Endodermal cell (in vitro differentiated cells): ENCODE measurements at places on chromosomes 4 and X.

- peak; percentile 38 for DNase-seq
Measured at GRCh38 chrX:107683124-107683895, 55.0 kb downstream of the PRPS1 start.

GRCh38 chr4:118968005-118968404 is 79.4 kb downstream of the SYNPO2 start:
- peak; percentile 79 for DNase-seq

DNA sequence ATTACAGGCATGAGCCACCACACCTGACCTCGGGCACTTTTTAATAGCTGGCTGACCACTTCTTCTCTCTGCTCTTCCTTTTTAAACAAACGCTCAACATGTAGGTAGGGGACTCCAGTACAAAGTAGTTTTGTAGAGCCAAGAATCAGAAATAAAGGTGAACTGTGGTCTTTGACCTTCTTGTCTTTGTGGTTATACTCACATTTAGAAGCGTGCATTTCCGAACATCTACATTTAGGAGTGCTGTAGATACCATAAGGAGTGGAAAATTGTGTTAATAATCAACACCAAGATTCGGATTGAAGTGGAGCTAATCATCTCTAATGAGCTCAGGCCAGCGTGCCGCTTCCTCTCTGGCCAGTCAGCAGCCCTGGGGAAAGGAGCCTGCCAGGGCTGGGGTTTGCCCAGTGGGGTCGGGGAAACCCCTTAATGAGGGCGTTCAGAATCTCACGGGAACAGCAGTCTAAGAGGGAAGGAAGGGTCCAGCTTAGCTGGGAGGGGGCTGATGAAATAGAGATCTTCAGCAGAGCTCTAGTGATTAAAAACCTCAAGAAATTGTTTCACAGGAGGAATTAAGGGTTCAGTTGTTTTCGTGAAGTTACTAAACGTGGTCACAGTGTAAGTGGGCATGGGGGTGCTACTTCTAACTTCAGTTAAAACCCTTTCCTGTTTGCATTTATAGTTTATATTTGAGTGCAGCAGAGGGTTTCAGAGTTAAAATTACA is 81.2 kb downstream of the GAB1 start:
- DNase-seq: no peak

- DNase-seq: no peak
Measured at GRCh38 chr4:15717086-15717485, 14.2 kb downstream of the BST1 start.

DNA sequence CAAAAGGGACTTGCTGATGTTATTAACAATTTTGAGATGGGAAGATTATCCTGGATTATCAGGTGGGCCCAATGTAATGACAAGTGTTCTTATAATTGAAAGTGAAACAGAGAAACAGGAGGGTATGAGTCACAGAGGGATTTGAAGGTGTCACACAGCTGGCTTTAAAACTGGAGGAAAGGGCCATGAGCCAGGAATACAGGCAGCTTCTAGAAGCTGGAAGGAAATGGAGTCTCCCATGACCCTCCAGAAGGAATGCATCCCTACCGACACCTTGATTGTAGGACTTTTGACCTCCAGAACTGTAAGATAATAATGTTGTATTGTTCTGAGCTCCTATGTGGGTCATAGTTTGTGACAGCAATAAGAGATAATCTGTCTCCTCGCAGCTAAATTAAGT is 98.0 kb upstream of the STIM2 start:
- no peak for DNase-seq

- no peak for DNase-seq
Measured at GRCh38 chrX:133350751-133351150, 64.5 kb downstream of the GPC4 start.

GRCh38 chrX:32745323-32745722 is 466.0 kb downstream of the DMD start:
- no peak for DNase-seq

GRCh38 chrX:31483336-31483735 is 411.5 kb upstream of the FTHL17 start:
- DNase-seq: no peak

DNA sequence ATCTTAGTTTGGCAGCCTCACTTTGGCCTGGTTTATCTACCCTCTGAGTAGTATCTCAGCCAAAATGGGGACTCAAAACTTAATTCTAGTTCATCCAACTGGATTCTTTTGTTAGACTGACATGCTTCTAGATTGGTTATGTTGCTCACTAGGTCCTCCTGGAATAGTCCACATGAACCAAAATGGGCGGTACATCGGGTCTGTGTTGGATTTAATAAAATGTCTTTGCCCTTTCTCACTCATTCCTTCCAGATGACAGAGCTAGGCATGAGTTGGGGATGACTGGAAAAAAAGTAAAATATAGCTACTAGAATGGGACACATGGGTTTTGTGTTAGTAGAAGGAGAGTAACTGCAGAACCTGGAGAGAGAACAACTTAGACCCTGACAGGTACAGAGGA is 247.9 kb downstream of the CCSER1 start:
- DNase-seq: no peak

GRCh38 chr4:39613093-39613656 is 25.5 kb downstream of the SMIM14 start:
- DNase-seq: no peak

- no peak for DNase-seq
Measured at GRCh38 chr4:156185514-156186055, 231.9 kb upstream of the CTSO start.

DNA sequence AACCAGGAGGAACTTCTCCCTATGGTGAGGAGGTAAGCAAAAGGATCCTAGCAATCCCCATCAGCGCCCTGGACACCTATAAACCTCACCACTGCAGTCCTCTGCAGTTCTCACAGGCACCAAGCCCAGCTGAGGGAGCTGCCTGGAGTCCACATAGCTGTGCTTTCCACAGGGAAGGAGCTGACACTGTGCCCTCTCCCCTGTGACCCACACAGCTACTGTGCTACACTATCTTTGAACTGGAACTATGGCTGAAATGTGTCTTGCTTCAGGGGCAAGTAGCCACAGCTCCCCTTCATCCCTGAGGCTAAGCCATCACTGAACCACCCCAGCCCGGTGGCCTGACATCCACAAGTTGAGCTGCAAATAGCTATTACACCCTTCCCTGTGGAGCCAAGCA is 208.5 kb upstream of the RPL34 start:
- DNase-seq: no peak

GRCh38 chr4:168708108-168708507 is 211.3 kb downstream of the PALLD start:
- no peak for DNase-seq

GRCh38 chr4:79467246-79467932 is 59.4 kb upstream of the GK2 start:
- DNase-seq: no peak

- no peak for DNase-seq
Measured at GRCh38 chr4:19927381-19927780, 324.3 kb upstream of the SLIT2 start.

GRCh38 chrX:38974542-38974941 is 173.3 kb downstream of the MID1IP1 start:
- DNase-seq: no peak

- DNase-seq: no peak
Measured at GRCh38 chr4:76806346-76806745, 91.6 kb downstream of the SOWAHB start.

DNA sequence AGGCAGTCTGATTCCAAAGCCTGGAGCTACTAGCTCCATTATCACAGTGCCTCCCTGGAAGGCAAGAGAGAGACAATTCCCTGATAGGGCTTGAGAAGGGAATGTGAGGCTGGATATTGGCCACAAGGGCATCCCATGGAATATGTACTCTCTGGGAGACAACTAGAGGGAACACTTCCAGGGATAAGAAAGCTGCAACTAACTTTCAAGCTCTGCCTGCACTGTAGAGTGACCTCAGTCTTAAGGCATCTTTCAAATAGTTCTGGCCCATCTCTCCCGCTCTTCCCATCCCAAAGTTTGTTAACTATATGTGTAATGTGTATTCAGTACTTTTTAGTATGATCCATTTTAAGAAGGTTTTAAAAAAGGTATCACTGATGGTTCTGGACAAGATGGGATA is 13.1 kb upstream of the RNF212 start:
- no peak for DNase-seq

DNA sequence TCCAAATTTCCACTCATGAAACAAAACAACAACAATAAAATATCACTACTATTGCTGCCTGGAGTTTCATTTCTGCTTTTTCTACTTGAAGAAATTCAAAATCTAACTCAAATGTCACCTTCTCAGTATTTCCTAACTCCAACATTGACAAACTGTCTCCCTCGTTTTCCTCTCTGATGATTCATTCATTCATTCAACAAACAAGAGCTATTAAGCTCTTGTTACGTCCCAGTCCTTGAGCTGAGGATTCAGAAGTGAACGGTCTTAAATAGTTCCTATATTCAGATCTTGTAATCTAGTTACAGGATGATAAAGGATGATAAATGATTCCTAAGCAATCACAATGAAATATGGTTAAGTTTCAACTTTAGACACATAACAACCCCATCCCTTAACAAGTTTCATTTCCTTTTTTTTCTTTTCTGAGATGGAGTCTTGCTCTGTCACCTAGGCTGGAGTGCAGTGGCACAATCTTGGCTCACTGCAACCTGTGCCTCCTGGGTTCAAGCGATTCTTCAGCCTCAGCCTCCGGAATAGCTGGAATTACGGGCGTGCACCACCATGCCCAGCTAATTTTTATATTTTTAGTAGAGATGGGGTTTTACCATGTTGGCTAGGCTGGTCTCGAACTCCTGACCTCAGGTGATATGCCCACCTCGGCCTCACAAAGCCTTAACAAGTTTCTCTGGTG is 1.7 kb downstream of the SLC9B2 start:
- no peak for DNase-seq

- DNase-seq: no peak
Measured at GRCh38 chr4:184324939-184325477, 107.3 kb upstream of the ENPP6 start.
